Stimulated activated CD4-positive, alpha-beta T cell treated with anti-CD3 and anti-CD28 coated beads, Interleukin-2, amount 100 ng/mL, for 48 hours (primary cell): ENCODE measurements at places on chromosomes 1 and 21.

DNA sequence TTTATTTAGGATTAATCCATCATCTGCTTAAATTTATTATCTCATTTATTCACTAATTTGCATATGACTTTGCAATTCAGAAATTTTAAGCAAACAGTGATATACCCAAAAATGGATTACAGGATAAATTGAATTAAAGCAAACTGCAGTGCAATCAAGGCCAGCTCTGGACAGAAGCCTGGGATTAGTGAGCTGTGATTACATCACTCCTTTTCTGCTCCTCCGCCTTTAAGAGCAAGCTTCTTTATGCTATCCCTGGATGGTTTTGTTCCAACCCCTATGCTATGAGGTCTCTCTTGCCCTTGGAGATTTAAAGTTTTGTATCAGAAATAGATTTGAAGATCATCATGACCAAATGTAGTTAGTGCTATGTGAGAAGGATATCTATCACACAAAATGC is 32.6 kb downstream of the GPR52 start:
- no peak for DNase-seq

GRCh38 chr1:227898502-227899140 is 49.1 kb downstream of the WNT9A start:
- DNase-seq = no peak

DNA sequence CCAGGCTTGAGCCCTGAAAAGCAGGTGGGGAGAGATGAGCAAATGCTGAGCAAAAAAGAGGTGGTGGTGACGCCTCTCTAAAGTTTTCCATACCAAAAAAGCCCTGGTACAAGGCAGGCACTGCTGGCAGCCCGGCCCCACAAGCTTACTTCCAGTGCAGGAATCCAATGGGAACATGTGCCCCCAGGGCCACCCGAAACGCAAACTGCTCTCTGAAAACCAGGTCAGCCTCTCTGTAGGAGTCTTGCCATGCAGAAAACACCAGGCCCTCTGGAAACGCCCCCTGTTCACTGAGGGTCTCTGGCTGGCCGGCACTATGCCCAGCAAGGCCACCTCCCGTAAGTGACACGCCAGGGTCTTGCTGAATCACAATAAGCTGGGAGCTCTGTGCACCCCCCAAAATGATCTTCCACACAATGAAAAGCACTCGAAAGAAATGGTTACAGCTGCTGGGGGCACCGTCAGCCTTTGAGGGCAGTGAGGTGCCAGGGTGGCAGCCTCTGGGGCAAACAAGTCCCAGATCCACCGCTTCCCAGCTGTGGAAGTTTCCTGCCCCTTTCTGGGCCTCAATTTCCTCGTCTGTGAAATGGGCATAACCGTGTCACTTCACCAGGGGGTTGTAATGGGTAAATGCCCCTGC is 170.5 kb downstream of the TOMM20 start:
- DNase-seq = no peak

DNA sequence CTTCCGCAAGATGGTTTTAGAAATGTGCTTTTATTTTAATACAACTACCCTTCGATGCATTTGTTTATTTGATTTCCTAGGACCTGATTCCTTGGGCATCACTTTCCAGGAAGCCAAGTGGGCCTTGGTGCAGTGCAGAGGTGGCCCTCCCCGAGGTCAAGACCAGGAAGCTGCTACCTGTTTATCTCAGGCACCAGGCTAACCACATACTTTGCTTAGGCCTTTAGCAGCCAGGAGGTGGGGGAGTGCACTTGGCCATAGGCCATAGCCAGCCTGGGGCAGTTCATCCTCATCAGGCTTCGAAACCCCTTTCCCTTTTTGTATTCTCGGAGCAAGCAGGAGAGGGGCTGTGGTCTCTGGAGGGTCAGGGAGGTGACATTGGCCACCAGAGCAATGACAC is 45.4 kb downstream of the SMYD2 start:
- DNase-seq = no peak

DNA sequence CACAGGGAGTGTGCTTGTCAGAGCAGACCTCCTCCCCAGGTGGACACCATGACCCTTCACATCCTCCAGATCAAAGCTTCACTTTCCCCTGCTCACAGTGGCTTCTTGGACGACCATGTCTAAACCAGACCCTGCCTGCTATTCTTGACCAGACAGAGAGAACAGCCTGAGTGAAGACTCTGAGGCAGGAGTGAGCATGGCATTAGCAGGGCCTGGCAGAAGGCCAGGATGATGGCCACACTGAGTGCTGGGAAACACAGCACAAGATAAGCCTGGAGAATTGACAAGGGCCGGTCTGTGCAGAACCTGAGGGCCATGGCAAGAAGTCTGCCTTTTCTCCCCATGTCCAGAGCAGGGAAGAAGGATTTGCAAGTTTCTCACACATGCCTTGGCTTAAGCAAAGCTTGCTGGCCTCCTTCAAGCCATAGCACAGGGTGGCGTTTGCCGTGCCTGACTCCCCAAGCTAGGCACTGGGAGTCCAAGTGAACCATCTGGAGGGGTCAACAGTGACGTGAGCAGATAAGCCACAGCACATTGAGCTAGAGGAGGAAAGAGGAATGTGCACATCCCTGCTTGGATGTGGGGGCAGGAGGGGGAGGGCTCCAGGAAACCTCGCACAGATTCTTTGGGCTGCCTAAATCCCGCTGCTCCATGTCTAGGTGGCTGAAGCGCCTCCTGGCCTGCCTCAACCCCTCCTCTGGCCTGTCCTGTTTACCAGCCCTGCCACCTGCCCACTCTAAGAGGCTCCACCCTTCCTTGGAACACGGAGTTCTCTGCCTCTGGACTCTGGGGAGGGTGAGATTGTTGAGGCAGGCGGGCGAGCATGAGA is 87.1 kb downstream of the CD58 start:
- DNase-seq = no peak

DNA sequence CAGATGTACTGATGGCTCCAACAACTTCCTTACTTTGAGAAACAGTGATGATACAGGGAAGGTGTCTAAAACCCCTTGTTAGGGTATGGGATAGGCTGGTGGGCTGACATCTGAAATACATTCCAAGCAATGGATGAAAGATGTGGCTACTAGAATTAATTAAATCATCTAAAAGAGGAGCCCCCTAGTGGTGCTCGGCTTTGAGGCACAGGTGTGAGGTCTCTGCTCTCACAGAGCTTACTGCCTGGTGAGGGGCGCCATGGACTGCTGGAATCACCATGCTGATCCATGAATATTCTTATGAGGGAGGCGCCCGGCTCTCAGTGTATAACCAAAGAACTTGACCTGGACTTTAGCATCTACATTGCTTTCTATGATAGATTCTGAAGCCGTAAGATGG is 48.5 kb downstream of the GNG4 start:
- DNase-seq = peak; percentile 7
